ENCODE measurements at places on chromosomes 1 and 21.

DNA sequence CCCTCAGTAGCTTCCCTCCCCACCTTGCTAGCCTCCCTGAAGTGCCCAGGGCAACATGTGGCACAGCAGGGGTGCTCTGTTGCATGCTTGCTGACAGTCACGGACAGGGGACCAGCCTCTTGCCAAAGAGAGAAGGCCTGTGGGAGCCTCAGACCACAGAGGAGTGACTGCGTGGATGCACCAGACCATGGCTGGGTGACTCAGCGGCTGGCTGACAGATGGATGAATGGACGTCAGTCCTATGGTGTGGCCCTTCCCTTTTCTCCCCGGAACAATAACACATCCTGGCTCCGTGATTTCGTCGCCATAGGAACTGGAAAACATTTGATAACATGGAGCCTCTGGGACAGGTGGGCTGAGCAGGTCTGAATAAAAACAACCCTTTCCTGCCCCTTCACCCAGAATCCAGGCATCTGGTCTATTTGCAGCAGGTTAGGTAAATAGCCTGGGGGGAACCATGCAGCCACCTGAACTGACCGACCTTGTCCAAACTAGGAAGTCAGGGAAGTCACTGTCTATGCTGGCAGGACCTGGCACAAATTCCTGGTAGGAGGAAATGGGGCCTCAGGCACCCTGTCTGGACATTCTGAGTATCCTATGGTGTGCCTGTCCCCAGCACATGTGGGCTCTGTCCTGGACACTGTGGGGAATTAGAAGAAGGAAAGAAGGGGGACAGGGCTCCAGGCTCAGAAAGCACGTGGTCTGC lies 53.3 kb downstream of the NENF start:
- DNase-seq: no peak

DNA sequence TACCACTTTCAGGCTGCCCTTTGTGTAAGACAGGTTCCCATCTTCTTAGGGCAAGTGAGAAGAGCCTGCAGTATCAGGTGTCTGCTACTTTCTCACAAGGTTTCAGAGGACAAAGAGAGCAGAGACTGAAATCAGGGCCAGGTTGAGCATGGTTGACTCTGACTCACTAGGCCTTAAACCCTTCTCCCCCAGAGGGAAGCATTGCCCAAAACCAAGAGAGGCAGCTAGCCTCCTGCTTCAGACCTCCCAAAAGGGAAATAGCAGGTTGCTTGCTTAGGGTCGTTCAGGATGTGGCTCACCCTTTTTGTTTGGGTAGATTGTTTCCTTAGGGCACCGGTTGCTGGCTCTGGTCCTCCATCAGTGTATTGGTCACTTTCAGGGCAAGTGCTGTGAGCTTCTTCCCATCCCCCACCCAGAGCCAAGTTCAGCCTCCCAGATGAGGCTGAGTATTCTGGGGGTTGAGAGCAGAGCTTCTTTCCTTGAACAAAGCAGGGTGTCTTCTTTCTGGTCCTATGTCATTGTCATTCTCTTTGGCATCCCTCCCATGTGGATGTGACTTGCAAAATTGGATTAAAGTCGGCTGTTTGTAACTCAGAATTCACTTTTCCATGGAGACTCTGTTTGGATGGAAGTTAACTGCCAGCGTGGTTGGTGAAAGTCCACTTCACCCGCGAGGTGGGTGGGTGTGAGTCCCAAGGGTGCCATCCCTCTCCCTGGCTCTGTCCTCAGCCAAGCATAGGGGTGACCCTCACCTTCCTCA lies 55.5 kb upstream of the GALNT2 start:
- DNase-seq: no peak

DNA sequence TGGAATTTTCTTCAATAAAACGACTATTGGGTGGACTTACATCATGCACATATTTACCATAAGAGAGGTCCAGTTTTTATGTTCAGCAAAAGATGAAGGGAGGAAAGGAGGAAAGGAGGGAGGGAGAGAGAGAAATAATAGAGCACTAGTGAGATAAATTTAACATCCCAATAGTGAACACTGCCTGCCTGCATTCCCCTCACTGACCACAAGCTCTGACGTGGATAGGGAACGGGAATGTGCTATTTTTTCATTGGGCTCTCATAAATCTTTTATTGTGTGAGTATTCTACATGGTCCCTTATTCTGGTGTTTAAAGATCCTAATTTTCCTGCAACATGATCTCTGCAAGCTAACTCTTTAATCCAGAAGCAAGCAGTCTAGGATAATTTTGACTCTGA lies 82.1 kb downstream of the TTC3 start:
- DNase-seq: no peak

GRCh38 chr1:178382372-178382771 lies 114.4 kb downstream of the CLEC20A start:
- no peak for DNase-seq

- DNase-seq: no peak
Observed at GRCh38 chr1:192702212-192702902, 66.4 kb downstream of the RGS13 start.

- DNase-seq: no peak
Observed at GRCh38 chr1:107183011-107183410, 42.2 kb downstream of the NTNG1 start.

GRCh38 chr1:22139817-22140216 lies 3.1 kb downstream of the WNT4 start:
- DNase-seq: no peak
